ENCODE measurements at places on chromosomes 11 and 22.

GRCh38 chr11:824942-825341 lies 2.8 kb upstream of the CRACR2B start:
- DNase-seq = no peak

GRCh38 chr22:44214764-44215163 lies 34.0 kb downstream of the PARVG start:
- no peak for DNase-seq

DNA sequence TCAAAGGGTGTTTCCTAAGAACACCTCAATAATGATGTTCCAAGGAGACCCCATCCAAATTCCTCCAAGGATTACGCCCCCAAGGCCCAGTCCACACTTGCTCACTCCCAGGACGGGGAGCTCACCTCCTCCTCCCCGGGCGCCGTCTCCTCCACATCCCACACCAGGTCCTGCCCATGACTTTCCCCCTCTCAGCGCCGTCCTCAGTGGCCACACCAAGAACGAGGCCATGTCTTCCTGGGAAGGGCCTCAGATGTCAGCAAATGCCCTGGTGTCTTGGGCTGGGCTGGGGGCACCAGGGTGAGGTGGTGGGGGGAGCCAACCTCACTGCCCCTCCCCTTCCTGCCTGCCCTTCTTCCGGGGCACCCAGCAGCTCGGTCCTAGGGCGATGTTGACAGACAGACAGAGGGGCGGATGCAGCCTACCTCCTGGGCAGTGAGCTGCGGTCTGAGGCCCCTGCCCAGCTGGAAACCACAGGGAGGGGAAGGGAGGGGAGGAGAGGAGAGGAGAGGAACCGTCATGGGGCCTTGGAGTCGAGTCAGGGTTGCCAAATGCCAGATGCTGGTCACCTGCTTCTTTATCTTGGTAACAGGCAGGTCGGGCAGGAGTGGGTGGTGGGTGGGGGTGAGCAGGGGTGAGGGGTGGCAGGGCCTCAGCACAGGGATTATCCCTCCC lies at the start of the genes C11orf21 and TSPAN32:
Gene C11orf21, minus strand, starts transcription at position 288 of the 675 bp plus-strand sequence. Its CDS starts 110 bp downstream, at position 178.
Gene TSPAN32, plus strand, starts transcription at position 383 of the 675 bp plus-strand sequence. Its CDS starts 137 bp downstream, at position 520.
- DNase-seq = no peak

- DNase-seq = no peak
Observed at GRCh38 chr11:94217705-94218104, 86.7 kb upstream of the IZUMO1R start.

GRCh38 chr11:7648264-7648663 lies 25.0 kb downstream of the CYB5R2 start:
- no peak for DNase-seq

DNA sequence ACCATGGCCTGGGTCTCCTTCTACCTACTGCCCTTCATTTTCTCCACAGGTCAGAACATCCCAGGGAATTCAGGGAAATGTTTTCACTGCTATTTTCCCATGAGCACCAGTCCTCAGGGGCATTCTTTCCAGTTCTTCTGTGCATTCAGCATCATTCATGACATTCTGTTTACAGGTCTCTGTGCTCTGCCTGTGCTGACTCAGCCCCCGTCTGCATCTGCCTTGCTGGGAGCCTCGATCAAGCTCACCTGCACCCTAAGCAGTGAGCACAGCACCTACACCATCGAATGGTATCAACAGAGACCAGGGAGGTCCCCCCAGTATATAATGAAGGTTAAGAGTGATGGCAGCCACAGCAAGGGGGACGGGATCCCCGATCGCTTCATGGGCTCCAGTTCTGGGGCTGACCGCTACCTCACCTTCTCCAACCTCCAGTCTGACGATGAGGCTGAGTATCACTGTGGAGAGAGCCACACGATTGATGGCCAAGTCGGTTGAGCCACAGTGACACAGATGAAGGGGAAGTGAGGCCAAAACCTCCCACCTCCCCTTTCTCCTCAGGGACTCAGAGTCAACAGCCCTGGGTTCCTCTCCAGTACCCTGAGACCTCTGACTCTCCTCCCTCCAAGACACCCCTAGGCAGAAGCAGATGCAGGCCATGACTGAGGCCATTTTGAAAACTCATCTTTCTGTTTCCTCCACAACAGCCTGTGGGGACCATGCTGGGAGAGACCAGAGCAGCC lies 15.9 kb upstream of the IGLL5 start:
- DNase-seq = no peak

Measured in COR-L47 (cell line).